ENCODE measurements at places on chromosomes 4 and X.

GRCh38 chrX:68440940-68441339, 7.6 kb upstream of the OPHN1 start:
- peak; percentile 26 for DNase-seq

DNA sequence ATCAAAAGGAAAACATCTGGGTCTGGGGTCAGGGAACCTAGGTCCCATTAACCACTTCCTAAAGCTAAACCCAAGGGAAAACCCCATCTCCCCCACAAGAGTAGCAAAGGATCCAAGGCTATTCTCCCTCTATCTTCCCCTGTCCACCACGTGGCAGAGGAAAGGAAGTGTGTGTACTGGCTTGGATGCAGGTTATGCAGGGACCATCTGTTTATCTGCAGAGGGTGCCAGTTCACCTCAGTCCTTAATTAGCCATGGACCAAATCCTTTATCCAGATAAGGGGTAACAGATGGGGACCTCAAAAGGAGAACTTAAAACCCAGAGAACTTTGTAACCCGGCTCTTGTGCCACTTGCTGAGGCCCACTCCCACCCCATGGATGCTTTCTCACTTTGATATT, 135.3 kb downstream of the ZNF518B start:
- no peak for DNase-seq

- DNase-seq: no peak
These were observed 1364.4 kb downstream of the STIM2 start for GRCh38 chr4:28225050-28225449.

DNA sequence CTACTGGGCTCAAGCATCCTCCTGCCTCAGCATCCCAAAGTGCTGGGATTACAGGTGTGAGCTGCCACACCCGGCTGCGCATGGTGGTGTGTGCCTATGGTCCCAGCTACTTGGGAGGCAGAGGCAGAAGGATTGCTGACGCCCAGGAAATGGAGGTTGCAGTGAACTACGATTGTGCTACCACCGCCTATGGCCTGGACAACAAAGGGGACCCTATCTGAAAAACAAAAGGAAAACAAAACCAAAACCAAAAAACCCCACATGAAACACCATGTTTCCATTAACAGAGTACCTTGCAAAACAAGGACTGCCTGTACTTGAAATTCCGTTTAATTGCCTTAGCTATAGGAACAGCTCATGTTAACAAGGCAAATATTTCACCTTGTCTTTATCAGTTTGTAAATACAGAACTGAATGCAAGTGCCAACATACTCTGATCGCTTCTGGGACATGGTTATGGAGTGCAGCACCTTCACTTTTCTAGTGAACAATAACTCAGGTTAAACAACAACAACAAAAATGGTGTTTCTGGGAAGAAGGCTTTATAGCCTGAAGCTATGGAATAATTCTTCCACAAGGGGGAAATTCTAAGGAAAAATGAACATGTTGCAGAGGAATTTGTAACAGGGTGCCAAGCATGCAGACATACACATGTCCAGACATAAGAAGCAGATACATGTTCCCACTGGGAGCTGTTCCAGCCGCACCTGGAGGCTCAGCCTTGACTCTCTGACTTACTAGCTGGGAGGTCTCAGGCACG, 73.2 kb upstream of the STS start:
- no peak for DNase-seq

DNA sequence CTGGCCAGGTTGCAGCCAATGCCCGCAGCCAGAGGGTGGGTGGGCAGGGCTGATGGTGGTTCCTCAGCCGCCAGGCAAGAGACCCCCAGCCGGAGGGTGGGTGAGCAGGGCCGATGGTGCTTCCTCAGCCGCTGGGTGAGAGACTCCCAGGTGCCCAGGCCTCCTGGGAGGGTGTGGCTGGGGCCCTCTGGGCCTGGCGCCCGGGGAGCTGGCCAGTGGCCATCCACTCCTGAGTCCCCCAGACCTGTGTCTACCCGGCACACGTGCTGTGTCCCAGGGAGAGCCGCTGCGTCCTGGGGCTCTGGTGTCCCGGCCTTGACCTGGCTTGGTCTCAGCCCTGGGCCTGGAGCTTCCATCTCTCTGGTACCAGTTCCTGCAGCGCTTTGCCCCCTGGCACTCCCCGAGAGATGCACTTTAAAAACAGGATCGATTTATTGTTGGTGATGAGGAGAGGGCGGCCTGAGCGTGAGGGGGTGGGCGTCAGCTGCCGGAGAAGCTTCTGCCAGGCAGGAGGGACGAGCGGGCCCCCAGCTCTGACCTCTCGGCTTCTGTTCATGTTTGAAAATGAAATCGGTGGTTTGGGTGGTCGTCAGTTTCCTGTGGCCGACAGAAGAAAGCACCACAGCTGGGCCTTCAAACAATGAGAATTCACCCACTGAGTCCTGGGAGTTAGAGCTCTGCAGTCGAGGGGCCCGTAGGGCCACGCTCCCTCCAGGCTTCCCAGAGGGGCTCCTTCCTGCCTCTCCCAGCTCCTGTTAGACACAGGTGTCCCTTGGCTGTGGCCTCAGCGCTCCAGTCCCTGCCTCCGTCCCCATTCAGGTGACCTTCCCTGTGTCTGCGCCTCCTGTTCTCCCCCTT, 6.5 kb downstream of the DOK7 start:
- no peak for DNase-seq

- DNase-seq: no peak
These were observed 17.9 kb upstream of the HAND2 start for GRCh38 chr4:173547889-173548288.

DNA sequence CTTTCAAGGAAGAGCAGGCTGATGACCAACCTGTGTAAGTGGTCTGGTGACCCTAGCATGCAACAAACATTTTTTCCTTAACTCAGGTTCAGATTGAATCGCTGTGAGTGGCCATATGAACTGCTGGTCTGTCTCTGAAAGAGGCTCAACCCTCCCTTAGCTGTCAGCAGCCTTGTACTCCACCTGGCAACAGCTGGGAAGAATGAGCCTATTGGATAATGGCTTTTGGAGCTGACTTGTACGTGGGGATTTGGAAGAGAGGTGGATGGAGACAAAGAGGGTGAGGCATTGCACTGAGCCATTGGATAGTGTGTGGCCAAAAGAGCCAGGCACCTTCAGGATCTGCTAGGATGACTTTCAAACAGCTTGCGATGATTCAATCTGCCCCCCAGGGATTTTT, 35.7 kb upstream of the BMP15 start:
- no peak for DNase-seq

- DNase-seq: no peak
These were observed 90.9 kb downstream of the CHRNA9 start for GRCh38 chr4:40425799-40426574.

- no peak for DNase-seq
These were observed 33.9 kb upstream of the MAPK10 start for GRCh38 chr4:86393749-86394148.

GRCh38 chr4:147560625-147561024, 56.6 kb upstream of the TMEM184C start:
- DNase-seq: no peak

DNA sequence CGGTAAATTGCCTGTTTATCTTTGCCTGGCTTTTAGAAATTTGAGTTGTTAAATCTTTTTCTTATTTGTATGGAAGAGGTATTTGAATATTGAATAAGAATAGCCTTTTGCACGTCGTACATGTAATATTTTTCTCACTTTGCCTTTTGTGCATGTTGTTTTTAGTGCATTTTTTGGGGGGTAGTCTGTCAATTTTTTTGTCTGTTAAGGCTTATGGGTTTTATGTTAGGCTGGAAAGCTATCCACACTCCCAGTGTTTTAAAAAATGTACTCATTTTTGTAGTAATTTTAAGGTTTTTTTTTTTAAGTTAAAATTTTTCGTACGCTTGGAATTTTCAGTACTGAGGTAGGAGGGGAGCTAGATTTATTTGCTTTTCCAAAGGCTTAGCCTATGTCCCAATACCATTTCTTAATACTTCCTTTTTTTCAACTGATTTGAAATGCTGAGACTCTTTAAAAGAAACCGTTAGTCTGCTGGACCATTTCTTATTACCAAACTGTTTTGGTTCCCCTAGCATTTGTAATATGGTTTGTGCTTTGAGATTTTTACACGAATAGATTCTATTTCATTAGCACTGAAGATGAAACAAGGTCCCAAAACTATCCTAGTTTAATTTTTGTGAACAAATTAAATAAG, 1.3 kb downstream of the HERC5 start:
- DNase-seq: no peak

- DNase-seq: no peak
These were observed 332.9 kb downstream of the RAB28 start for GRCh38 chr4:13151194-13151593.

DNA sequence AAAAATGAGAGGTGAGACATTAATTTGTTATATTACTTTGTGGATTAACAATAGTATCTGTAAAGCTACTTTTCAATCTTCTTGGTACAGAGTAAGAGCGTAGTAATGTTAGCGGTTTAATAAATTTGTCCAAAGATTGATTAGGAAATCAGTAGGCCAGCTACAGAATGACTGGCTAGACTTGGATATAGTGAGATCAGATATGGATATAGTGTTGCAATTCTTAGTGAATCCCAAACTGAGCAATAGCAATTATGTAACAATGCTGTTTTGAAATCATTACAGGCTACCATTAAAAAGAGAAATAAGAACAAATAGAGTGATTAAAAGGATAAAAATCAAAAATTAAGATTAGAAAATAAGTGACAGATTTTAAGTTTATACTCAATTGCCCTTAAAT, 847 bp upstream of the UGT2A2 start:
- DNase-seq: no peak

DNA sequence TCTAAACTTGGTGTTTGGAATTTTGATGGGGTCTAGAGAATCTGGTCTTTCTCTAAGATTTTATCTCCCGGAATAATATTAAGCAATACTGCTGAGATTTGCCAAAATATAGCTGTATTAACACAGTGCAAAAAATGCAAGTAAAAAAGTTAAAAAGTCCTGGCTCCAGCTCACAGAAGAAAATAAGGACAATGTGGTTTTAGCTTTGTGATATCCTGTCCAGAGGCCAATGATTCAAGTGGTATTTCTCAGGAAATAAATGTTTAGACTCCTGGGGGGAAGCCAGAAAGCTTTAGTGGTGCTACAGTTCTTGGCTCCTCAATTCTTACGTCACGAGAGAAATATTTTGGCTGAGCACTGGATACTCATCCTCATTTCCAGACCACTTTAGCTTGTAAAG, 40.9 kb upstream of the IL13RA2 start:
- no peak for DNase-seq

DNA sequence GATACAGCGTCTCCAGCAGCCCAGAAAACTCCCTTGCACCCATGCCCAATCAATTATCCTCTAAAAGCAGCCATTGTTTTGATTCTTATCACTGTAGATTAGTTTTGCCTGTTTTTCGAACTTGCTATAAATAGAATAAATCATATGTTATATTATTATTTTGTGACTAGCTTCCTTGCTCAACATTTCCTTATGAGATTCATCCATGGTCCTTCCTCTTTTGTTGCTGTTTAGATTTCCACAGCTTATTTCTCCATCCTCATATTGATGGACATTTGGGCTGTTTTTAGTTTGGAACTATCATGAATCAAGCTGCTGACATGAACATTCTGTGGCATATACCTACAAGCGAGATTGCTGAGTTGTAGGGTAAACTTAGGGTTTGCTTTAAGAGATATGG, 595.3 kb downstream of the BCOR start:
- DNase-seq: no peak

DNA sequence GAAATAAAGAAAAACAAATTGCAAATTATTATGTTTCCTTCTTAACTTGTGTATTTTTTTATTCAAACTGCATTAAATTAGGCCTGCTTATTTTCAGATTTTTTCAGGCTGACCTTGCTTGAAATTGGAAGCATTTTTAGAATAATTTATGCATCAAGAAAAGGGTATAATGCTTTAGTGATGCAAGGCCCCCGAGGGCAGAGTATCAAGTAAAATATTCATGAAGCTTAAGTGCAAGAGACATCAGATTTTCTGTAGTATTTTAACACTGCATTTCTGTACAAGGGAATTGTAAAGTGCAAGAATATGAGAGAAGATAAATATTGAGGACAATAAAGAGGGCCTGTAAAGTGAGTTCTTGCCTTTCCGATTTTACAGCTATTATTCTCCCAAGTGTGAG, 485.8 kb upstream of the ATOH1 start:
- no peak for DNase-seq

- no peak for DNase-seq
These were observed 6.3 kb upstream of the TRPC5OS start for GRCh38 chrX:111869639-111870034.

- DNase-seq: peak; percentile 76
These were observed at the start of gene CTPS2 for GRCh38 chrX:16712548-16713155. Gene CTPS2 (minus strand): TSS chrX:16712669. CDS start chrX:16702902, 9,767 bp downstream.

GRCh38 chrX:119503484-119503861, 35.2 kb downstream of the SLC25A5 start:
- no peak for DNase-seq

DNA sequence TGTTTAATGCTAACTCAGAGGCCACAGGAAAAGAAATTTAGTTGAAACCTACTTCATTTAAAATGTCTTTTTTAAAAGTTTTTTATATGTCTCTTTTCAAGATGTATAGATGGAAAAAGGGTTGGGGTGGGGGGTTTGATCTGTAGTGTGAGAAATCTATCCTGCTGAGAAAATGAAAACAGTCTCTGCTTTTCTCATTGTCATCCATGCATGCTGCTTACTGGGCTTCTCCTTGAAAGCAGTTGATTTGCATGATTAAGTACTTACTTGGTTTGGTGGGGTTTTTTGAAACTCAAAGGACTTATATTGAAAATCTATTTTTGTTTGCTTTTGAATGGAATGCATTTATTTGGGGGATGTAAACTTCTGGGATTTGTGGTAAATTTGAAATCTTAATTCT, 313.6 kb upstream of the DKK2 start:
- no peak for DNase-seq

DNA sequence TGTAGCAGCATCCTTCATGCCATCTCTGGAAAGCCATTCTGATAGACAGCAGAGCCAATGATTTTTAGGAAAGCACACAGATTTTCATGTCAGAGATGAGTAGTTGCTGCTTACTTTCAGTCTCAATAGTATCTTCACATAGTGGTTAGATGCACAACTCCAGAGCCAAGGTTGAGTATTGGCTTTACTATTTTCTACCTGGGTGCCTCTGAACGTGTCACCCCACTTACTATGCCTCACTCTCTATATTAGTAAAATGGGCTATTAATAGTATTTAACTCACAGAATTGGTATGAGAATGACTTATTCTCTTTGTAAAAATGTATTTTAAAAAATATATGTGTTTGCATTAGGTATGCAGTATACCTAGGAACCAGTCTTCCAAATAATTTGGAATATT, 108.8 kb upstream of the STIM2 start:
- DNase-seq: no peak

- no peak for DNase-seq
These were observed 565 bp upstream of the LRCH2 start for GRCh38 chrX:115234461-115234860.

DNA sequence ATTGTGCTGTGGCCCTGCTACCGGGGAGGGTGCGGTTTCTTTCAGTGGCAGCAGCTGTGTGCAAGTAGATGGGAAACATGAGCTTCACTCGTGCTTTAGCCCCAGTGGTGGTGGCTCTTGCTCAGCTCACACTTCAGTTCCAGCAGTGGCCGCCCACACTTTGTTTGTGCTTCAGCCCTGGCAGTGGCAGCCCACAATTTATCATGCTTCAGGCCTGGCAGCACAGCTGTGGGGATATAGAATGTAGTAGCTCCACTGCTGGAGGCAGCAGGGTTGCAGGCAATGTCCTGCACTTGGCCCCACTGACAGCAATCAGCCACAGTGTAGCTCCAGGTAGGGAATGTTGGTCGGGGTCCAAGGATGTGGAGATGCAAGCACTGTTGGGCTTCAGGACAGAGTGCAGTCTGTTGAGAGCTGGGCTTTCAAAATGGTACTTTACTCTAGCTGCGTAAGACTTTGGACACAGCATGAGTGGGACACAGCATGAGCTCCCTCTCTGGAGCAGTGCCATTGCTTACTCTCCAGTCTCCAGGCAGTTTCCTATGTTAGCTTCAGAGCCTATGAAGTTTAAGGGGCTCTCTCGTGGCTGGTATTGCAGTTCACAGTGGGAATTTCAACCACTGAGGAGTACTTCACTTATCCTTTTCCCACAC, 413.1 kb downstream of the PDGFC start:
- no peak for DNase-seq
